Stimulated activated CD8-positive, alpha-beta memory T cell treated with anti-CD3 and anti-CD28 coated beads, Interleukin-15, amount 100 ng/mL, for 48 hours (primary cell): ENCODE measurements at places on chromosomes 2 and 18.

DNA sequence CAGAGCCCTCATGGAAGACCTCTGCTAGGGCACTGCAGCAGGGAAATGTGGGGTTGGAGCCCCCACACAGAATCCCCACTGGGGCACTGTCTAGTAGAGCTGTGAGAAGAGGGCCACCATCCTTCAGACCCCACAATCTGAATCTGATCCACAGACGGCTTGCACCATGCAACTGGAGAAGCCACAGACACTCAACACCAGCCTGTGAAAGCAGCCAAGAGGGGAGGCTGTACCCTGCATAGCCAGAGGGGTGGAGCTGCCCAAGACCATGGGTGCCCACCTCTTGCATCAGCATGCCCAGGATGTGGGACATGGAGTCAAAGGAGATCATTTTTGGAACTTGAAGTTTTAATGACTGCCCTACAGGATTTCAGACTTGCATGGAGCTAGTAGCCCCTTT is 6.5 kb downstream of the CD226 start:
- DNase-seq: no peak

DNA sequence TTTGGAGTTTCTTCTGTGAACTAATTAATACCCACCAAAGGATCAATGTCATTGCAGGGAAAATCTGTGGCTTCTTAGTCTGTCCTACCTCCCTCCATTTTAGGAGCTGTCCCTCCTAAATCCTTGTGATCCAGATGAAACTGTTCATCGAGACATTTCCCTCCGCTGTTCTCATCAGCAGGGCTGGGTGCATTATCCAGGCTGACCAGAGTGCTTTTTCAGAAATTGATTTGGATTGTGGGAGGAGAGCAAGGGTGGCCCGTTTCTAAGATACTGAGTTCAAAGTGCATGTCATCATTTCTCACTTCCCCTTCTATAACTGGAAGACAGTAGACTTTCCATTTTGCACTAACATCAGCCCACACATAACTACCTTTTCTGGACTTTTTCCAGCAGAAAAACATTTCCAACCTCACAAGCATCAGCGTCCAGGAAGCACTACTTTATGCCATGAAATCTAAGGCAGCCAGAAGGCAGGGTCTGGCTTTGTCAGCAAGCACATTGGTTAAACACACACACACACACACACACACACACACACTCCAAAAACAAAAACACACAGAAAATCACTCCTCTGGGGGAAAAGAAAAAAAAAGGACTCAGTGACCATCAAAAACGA is 94.1 kb downstream of the ANKRD44 start:
- DNase-seq: no peak

GRCh38 chr18:63440881-63441280 is 18.6 kb upstream of the VPS4B start:
- no peak for DNase-seq

DNA sequence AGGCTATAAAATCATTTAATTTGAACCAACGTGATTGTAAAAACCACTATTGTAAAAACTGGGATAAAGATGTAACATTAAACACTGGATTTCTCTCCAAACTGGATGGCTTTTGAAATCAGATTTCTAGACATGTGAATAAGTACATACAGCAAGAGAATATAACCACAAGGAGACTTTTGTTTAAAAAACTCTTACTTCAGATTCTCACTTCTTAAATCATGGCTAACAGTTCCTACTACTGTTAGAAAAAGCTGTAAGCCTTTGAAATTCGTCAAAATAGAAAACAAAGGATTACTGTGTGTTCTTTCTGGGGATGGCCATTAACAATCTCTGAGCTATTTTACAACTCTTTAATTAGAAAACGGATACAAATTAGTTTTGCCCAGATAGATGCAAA is 39.4 kb upstream of the SH3BP4 start:
- no peak for DNase-seq

GRCh38 chr2:190646780-190647522 is 1.9 kb upstream of the NAB1 start:
- no peak for DNase-seq

DNA sequence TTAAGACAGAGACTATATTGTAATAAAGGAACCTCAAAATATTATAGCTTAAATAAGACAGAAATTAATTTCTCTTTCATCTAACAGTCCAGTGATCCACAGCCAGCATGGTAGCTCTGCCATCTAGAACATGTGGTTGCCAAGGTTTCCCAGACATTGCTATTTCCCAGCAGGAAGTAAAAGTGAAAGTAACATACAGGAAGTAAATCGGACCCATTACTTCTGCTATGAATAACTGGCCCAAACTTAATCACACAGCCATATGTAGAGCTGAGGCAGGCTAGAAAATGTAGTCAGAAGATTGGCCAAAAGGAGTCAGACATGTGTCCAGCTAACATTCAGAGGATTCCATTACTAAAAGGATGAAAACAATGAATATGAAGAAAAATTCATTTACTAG is 71.0 kb downstream of the NOL4 start:
- no peak for DNase-seq

GRCh38 chr18:52387175-52387574 is 47.2 kb downstream of the DCC start:
- no peak for DNase-seq

- DNase-seq: no peak
Observed at GRCh38 chr2:8332646-8333045, 349.2 kb upstream of the ID2 start.

GRCh38 chr2:170895023-170895757 is 33.9 kb upstream of the GORASP2 start:
- no peak for DNase-seq

DNA sequence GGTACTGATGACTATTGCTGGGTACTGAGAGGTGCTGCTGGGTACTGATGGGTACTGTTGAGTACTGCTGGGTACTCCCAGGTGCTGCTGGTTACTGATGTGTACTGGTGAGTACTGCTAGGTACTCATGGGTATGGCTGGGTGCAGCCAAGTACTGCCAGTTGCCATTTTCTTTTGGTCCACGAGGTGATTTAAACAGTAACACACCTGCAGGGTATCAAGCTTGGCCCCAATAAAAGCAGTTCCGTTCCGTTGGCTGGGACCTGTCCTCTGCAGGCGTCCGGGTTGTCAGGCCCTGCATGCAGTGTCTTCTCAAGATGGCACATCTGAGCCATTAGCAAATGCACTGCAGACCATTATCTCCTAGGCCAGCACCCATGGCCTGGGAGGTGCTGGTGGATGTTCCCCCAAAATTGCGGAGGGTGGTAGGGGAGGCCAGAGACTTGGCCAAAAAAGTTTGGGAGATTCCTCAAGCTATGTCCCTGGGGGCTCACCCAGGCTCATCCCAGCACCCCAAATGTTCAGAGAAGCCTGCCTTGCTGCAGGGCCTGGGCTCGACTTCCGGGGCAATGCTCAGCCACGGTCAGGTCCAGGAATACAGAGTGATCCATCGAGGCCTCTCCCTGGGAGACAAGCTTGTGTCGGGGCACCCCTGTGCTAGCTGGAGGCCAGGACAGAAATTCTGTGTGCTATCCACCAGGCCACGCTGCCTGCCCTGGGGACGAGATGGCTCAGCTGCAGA is 165.2 kb downstream of the TWIST2 start:
- DNase-seq: no peak

DNA sequence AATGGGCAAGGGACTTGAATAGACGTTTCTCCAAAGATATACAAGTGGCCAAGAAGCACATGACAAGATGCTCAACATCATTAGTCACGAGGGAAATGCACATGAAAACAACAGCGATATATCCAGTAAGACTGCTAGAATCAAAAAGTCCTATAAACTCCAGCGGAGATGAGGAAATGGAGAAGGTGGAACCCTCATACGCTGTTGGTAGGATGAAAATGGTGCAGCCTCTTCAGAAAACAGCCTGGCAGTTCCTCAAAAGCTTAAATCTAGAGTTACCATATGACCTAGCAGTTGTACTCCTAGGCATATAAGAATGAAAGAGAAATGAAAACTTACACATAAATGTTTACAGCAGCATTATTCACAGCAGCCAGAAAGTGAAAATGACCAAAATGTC is 48.1 kb downstream of the HPCAL1 start:
- DNase-seq: no peak

GRCh38 chr18:51955136-51955535 is 384.9 kb upstream of the DCC start:
- DNase-seq: no peak

GRCh38 chr2:74573747-74574562 is 19.4 kb downstream of the DOK1 start:
- DNase-seq: no peak

DNA sequence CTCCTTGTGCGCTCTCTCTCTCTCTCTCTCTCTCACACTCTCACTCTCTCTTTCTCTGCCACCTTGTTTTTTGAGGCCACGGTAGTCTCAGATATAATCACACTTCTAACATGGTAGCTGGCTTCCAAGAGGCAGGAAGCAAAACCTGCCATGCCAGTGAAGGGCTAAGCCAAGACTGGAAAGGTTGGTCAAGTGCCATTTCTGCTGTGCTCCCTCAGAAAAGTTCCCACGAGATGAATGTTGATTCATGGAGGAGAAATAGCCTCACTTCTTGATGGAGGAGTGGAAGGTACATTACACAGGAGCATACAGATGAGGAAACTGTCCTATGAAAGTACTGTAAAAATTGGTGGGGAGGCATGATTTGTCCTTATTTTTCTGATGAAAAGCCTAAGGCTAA is 237.9 kb downstream of the XIRP2 start:
- DNase-seq: no peak

GRCh38 chr2:18178736-18179349 is 300.4 kb downstream of the KCNS3 start:
- DNase-seq: no peak

DNA sequence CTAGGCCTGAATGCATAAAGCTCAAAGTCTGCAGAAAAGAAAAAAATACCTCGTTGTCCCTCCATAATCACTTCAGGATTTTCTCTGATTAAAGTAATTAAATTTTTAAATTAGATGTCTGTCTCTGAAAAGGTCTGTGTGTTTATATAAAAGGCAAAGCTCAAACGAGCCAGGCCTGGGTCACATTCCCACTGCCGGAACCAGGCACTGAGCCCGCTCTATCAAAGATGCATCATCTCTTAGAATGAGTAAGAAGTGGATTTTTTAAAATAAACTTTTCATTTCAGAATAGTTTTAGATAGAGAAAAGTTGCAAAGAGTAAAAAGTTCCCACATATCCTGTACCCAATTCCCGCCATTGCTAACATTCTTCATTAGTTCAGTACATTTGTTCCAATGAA is 202.1 kb upstream of the KYNU start:
- no peak for DNase-seq

- DNase-seq: no peak
Observed at GRCh38 chr2:237695201-237695780, 67.9 kb downstream of the LRRFIP1 start.

- DNase-seq: no peak
Observed at GRCh38 chr18:49174478-49174877, 223.7 kb upstream of the SMAD7 start.

DNA sequence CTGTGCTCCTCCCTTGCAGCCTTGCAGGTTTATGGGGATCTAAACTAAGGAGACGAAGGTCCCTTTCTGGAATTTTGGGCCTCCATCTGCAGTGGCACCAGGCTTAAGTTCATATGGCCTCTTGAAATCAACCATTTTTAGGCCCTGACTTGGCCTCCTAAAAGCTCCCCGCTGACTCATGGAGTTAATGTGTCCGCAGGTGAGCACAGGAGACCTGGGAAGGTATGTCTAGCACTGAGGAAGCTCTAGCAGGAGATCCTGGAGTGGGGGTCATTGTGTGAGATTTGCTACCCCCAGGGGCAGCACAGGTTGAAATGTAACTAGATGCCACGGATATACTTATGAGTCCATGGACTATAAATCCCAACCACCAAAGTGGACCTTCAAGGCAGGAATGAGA is 95.9 kb upstream of the CELF4 start:
- DNase-seq: no peak

- DNase-seq: no peak
Observed at GRCh38 chr2:38149531-38149930, 73.6 kb upstream of the CYP1B1 start.

- DNase-seq: no peak
Observed at GRCh38 chr2:24739354-24740025, 53.7 kb downstream of the PTRHD1 start.

DNA sequence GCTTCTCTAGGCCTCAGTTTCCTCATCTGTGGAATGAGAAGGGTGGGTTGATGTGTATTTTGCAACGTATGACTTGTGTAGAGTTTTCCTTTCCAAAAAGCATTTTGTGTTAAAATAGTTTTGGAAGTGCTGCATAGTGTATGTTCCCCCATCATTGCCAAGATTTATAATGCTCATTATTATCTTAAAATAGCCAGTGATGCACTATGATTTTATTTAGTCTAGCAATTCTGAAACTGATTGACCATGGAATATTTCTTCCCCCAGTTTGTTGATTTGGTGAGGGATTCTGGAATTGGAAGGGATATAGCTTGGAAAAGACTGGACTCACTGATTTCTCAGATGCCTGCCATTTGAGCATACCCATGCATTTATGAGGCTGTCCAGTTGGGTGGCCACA is 130.6 kb downstream of the CCDC85A start:
- no peak for DNase-seq

- no peak for DNase-seq
Observed at GRCh38 chr2:71605781-71606241, 152.4 kb downstream of the DYSF start.

DNA sequence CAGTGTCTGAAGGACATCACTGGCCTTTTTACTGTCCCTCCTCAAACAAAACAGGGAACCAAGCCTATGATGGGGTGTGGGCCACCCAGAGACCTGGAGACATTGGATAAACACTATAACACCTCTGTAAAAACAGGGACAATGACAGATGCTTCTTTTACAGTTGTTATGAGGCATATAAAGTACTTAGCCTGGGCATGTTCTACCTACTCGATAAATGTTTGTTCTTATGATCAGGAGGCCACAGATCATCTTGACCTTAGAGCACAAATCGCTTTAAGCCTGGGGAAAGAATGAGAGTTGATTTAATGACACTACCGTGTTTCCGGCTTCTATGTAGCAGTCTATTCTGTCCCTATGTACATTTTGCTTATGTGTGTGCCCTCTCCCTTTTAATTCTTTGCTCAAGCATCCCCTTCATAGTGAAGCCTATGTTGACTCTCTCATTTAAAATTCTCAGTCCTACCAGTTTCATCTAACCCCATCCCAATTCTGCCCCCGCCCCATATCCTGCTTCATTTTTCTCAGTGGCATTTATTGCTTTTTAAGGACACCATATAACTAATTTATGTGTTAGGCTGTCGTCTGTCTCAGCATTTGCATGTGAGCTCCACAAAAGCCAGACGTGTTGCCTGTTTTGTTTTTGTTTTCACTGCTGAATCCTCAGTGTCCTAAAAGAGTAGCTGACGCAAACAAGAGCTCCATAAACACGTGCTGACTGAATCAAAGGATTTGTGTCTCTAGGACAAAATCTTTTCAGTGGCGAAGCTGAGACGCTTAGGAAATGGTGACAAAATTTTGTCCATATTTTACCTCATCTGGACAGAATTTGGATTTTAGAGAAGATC is 182.3 kb upstream of the ST6GAL2 start:
- no peak for DNase-seq

GRCh38 chr2:136219963-136220362 is 102.0 kb upstream of the CXCR4 start:
- no peak for DNase-seq

- DNase-seq: no peak
Observed at GRCh38 chr2:26628561-26629345, 12.4 kb downstream of the CIB4 start.

GRCh38 chr2:142290931-142291330 is 160.1 kb upstream of the LRP1B start:
- DNase-seq: no peak

GRCh38 chr2:231612109-231612455 is 19.4 kb downstream of the TEX44 start:
- no peak for DNase-seq

- no peak for DNase-seq
Observed at GRCh38 chr18:3345452-3345851, 83.5 kb downstream of the MYL12B start.
